ENCODE measurements at places on chromosomes 4 and X. TPM values are rescaled to one million over a fixed set of nuclear protein-coding genes. Genes with fewer than 3 reads are reported as not detected.

The TFDP3 gene
- total RNA-seq, result not detected

The TMEM271 gene
- not detected for total RNA-seq

DNA sequence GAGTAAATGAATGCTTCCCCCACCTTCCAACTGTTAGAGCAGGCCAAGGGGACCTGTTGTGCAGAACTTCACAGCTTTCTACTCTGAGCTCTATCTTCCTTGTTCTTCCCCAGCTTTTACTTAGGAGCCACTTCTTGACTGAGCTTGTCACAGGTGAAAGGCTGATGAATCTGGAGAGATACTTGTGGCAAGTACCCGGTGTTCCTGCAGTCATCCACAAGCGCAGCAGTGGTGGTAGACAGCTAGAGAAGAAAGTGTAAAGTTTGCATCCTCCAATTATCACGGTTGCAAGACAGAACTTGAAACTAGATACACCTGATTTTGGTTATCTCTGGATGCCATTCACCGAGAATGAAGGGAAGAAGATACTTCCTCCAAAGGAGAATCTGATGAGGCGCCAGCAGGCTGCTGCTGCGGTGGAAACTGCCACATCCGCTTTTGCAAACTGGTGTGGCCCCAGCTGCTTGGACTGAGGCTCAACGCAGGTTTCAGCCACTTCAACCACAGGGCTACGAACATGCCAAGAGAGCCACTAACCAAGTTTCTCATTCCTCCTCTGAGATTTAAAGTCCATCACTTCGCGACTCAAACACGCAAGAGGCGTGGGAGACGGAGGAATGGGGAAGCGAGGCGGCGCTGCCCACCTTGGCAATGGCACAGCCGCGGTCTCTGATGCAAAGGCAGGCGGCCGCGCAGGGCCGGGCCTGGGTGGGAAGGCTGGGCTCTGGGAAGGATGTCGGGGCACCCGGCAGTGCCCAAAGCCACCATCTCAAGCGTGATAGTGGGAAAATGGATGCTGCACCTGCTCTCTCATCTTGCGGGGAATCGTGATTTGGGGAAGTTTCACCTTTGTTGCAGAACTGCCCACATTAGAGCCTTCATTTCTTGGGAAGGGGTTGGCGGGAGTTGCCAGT, 1.3 kb upstream of the FHIP1A start:
- H3K27ac ChIP-seq, result peak overlapping the region; percentile 75
- no peak for DNase-seq
- H3K36me3 ChIP-seq, result no peaks in the 10 kb centered on the region
- H3K27me3 ChIP-seq, result no peaks in the 10 kb centered on the region
- peak overlapping the region; percentile 58 for H3K4me3 ChIP-seq
- peaks cover 41% of the 10 kb centered on the region for H3K4me1 ChIP-seq

DNA sequence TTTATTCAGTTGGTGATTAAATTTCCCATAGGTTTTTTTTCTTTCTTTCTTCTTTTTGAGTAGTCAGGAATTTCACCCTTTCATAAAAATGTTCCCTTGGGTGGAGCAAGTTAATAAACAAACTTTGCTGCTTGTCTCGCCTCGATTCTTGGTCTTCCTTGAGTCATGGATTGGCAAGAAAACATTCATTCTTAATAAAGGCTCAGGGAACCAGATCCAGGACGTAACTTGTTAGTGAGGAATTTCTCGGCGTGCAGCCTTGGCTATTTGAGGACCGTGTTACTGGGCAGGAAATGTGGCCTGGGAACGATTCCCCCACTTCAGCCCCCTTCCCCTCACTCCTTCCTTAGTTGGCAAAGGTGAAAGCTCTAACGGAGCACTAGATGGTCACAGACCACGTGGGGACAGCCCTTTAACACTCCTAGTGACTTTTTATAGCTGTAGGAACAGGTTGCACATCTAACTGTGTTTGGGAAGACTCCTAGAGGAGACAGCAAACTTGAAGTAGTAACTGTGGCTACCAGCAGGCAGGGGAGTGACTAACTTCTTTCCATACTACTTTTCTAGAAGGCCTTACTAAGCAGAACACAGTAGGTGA, 106.8 kb downstream of the UCHL1 start:
- H3K36me3 ChIP-seq, result no peaks in the 10 kb centered on the region
- H3K27me3 ChIP-seq, result peaks cover 50% of the 10 kb centered on the region
- H3K27ac ChIP-seq, result no peak overlapping the region
- no peak overlapping the region for H3K4me3 ChIP-seq
- DNase-seq, result no peak

The POU3F4 gene
- total RNA-seq, result not detected

The S100P gene
- total RNA-seq, result 348 TPM

The PRDM5 gene
- total RNA-seq, result not detected

DNA sequence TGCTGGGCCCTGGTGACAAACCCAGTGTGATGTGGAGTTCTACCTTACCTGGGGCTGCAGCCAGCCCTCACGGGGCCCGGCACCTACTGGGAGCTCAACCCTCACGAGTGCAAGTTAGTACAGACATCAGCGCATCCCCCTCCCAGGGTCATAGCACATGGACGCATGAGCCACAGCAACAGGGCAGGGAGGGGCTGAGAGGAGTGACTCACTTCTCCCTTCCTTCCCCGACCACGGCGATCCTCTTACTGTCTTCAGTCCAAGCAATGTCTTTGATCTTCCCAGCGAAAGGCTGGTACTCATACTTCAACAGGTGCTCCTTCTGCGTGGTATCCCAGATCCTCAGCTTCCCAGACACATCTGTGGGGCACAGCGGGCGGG, 17.8 kb downstream of the WDR1 start:
- no peak overlapping the region for H3K27ac ChIP-seq
- DNase-seq, result no peak
- no peaks in the 10 kb centered on the region for H3K27me3 ChIP-seq
- H3K36me3 ChIP-seq, result peaks cover 98% of the 10 kb centered on the region
- H3K4me1 ChIP-seq, result no peaks in the 10 kb centered on the region
- no peak overlapping the region for H3K4me3 ChIP-seq

DNA sequence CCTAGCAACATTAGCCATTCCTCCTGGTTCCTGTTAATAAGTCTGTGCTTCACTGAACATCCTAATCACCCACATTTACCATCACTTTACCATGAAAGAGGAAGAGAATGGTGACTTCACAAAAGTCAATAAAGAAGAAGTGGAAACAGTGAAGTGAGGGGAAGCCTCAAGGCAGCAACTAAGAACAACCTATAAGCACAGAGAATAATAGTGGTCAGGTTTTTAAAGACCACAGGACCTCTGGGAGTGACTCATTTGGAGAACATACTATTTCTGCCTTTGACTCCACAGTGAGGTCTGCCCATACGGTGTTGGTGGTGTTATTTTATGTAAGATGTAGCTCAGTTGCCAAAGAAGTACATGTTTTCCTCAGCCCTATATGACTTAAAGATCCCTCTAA, 86.0 kb upstream of the TET2 start:
- no peaks in the 10 kb centered on the region for H3K27me3 ChIP-seq
- no peaks in the 10 kb centered on the region for H3K36me3 ChIP-seq
- no peaks in the 10 kb centered on the region for H3K4me1 ChIP-seq
- H3K27ac ChIP-seq, result no peak overlapping the region

DNA sequence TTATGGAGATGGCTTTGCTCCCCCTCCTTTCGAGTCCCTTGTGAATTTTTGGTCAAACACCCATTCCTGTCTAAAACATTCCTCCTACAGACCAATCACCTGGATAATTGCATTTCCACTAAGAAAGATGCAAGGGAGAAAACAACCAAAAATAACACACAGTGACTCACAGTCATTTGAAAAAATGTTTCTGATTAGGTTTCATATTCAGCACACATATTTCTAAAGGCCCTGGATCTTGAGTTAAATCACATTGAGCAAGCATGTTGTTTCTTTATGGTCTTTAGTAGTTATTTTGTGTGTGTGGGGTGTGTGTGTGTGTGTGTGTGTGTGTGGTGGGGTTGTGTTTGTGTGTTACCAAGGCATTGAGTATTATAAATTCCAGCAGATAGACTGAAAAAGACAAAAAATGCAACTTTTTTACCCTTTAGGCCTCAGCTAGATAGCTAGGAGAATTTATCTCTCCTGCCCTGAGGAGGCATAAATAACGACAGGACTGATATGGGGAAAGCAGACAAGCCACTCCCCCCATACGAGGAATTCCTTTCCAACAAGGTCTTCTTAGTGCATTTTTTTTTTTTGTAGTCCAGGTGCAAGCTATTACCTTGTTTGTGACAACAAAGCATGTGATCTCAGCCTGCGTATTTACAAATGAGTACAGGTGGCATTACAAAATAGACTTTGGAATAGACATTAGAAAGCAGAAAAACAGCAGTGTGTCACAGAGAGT, 265.4 kb upstream of the ADGRL3 start:
- H3K4me3 ChIP-seq, result no peak overlapping the region
- H3K36me3 ChIP-seq, result no peaks in the 10 kb centered on the region
- H3K27me3 ChIP-seq, result no peaks in the 10 kb centered on the region
- no peaks in the 10 kb centered on the region for H3K4me1 ChIP-seq
- no peak for DNase-seq
- H3K27ac ChIP-seq, result no peak overlapping the region

The PCDH10 gene
- not detected for total RNA-seq

GRCh38 chr4:8157944-8158709, 486 bp downstream of the ABLIM2 start:
- no peaks in the 10 kb centered on the region for H3K36me3 ChIP-seq
- H3K27me3 ChIP-seq, result peaks cover 59% of the 10 kb centered on the region
- H3K4me1 ChIP-seq, result peaks cover 7% of the 10 kb centered on the region
- no peak overlapping the region for H3K27ac ChIP-seq
- DNase-seq, result no peak

DNA sequence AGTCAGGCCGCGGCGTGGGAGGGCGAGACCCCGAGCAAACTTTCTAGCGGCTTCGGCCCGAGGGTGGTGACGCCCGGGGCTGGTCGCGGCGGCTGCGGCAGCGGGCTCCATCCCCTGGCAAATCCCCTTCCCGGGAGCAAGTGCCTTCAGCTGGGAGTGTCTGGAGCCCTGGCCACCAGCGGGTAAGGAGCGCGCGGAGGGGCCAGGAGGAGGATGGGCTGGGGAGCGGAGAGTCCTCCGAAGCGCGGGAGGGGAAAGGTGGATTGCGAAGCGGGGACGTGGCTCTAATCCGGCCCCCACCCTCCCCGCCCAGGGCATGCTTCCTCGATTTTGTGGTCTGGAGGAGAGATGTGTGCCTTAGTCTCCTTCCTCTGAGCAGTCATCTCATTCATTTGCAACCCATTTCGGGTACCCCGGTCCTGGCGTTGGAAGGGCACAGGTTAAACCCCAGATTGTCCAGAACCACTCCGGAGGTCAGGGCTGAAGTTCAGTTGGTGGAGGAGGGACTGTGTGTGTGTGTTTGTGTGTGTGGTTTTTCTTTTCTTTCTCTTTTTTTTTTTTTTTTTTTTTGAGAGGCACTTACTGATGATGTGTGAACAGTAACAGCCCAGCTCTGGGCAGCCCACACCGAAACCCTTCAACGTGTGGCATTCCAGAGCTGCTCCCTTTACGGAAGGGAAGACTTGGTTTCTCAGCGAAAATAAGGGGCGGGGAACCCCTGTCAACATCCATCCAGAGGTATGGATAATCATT, 516 bp downstream of the SGMS2 start:
- H3K4me1 ChIP-seq, result peaks cover 28% of the 10 kb centered on the region
- no peak overlapping the region for H3K27ac ChIP-seq
- no peaks in the 10 kb centered on the region for H3K27me3 ChIP-seq
- DNase-seq, result no peak
- H3K36me3 ChIP-seq, result no peaks in the 10 kb centered on the region

The HSPA4L gene
- 61.8 TPM for total RNA-seq

GRCh38 chr4:5960252-5960880, 57.9 kb downstream of the C4orf50 start:
- H3K27me3 ChIP-seq, result peaks cover 16% of the 10 kb centered on the region
- H3K36me3 ChIP-seq, result no peaks in the 10 kb centered on the region
- no peak overlapping the region for H3K27ac ChIP-seq

DNA sequence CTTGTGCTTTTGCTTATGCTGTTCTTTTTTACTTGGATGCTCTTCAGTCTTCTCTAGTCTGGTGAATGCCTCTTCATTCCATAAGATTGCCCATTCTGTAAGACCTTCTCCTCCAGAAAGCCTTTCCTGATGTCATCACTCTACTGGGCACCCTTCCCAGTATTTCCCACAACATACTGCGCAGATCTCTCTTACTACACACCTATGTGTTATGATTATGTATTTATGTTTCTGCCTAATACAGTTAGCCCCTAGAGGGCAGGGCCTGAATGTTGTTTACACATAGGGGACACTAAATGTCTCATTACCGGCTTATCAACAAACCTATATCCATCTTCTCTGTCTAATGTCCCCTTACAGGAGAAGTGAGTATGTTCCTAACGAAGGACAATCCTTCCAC, 21.1 kb downstream of the AIFM1 start:
- no peak for DNase-seq
- H3K36me3 ChIP-seq, result peaks cover 30% of the 10 kb centered on the region
- H3K4me3 ChIP-seq, result no peak overlapping the region
- no peaks in the 10 kb centered on the region for H3K27me3 ChIP-seq
- no peak overlapping the region for H3K27ac ChIP-seq

- no peaks in the 10 kb centered on the region for H3K4me1 ChIP-seq
- H3K4me3 ChIP-seq, result no peak overlapping the region
- no peaks in the 10 kb centered on the region for H3K27me3 ChIP-seq
Observed at GRCh38 chr4:35548921-35549320, 695.4 kb downstream of the ARAP2 start.

The F9 gene
- not detected for total RNA-seq

The CDKL5 gene
- 9.2 TPM for total RNA-seq

DNA sequence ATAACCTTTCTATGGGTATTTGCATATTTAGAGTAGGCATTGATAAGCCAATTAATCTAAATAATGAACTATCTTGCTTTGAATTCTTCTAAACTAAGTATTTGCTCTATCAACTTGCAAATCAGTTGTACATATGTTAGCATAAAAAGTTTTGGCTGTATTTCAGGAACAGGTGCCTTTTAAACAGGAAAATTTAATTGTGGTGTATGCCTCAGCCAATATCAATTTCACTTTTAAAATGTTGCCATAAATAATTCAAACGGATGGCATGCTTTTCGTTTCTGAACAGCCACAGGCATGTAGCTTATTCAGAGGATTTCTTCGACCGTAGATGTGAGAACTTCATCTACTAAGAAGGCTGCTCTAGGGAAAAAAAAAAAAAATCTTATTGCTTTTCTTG, 99.9 kb downstream of the DCLK2 start:
- no peak overlapping the region for H3K27ac ChIP-seq
- H3K36me3 ChIP-seq, result no peaks in the 10 kb centered on the region
- no peaks in the 10 kb centered on the region for H3K4me1 ChIP-seq

GRCh38 chrX:46627711-46628419, 54.3 kb downstream of the CHST7 start:
- no peak for DNase-seq
- H3K36me3 ChIP-seq, result no peaks in the 10 kb centered on the region
- H3K4me3 ChIP-seq, result no peak overlapping the region
- no peaks in the 10 kb centered on the region for H3K27me3 ChIP-seq

The HPGDS gene
- total RNA-seq, result not detected
